ENCODE measurements at places on chromosomes 7 and 10.

DNA sequence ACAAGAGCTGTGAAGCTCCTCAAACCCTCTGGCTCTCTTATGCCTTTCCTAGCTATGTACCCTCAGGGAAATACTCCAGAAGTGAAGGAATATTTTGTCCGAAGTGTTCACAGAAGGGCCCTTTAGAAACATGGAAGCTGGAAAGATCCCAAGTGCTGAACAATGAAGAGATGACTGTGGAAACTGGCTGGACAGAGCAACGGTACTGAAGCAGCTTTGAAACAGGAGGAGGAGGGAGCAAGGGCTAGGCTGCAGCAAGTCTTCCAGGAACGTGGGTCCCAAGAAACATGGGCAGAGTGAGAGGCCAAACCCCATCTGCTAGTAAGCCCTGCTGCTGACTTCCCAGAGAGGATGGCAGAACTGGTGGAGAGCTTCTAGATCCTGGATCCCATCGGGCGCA, 3.0 kb upstream of the PSAP start:
- no peak for DNase-seq

DNA sequence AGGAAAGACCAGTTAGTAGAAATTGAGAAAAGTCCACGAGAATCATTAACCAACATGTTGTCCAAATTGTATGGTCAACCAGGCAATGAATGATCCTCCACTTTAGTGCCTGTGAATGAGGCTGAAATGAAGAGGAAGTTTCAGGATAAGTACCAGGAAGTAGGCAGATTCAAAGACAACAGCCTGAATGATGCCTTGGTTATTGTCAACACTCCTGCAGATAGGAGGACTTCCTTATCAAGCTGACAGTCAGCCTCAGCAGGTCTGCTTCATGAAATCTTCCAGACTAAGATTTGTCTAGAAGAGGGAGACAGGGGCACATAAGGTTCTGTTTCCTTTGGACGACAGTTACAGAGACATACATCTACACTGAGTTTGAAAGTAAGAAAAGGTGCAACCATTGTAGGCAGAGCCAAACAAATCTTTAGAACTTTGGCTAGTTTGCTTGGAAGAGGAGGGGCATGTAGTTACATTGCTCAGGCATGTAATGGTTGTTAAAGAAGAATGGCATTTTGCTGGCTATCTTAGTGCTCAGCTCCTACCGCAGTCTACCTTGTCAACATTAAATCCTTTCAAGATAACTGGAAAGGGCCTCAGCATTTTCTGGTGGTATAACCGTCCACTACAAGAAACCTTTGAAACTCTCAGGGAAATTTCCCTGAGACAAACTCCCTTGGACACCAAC, 81.4 kb downstream of the ABI1 start:
- no peak for DNase-seq

GRCh38 chr10:63681993-63682697, 160.9 kb downstream of the REEP3 start:
- no peak for DNase-seq

DNA sequence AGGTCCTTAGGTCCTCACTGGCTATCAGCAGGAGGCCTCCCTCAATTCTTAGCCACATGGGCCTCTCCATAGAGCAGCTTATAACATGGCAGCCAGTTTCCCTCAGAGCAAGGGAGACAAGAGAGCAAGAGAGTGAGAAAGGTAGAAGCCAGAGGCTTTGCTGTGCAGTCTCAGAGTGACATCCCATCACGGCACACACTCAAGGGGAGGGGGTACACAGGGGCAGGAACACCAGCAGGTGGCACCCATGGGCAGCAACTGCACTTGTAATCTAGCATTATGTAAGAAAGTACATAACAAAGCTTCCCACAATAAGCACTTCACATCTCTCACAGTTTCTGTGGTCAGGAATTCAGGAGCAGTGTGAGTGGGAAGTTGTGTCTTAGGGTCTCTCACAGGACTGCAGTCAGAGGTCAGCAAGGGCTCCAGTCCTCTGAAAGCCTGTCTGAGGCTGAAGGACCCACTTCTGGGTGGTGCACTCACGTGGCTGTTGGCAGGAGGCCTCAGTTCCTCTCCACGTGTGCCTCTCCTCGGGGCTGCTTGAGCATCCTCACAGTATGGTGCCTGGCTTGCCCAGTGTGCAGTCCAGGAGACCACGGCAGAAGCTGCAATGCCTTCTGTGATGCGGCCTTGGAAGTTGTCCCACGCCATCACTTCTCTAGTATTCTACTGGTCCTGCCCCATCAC, 159.4 kb downstream of the OAT start:
- DNase-seq, result no peak

- no peak for DNase-seq
These were observed 75.2 kb upstream of the INHBA start for GRCh38 chr7:41777894-41778596.

All from NCI-H1105 (cell line).